ENCODE measurements at places on chromosomes 16 and 17.

DNA sequence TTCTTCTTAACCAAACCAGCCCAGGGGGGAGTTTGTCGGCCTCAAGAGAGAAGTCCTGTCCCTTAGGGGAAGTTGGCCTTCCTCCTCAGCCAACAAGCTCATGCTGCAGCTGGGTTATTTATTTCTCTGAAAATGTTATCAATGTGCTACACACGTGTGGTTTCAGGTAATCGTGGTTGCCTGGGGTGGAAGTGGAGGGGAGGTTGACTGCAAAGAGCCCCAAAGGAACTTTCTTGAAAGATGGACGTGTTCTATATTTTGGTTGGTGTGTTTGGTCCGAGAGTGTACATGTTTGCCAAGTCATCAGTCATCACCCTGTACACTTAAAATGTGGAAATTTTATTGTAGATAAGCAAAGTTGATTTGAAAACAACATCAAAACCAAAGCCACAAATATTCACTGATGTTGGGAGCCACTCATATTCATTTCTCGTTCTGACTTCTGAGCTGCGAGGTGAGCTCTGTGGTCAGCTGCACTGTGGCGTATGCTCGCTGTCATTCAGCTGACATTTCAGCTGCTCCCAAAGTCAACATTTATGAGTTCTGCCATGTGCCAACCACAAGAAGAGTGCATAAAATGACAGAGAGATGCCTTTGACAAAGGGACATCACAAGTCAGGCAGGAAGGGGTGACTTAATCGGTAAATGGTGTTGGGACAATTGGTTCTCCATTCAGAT lies 26.5 kb upstream of the ADGRG1 start:
- DNase-seq: no peak

DNA sequence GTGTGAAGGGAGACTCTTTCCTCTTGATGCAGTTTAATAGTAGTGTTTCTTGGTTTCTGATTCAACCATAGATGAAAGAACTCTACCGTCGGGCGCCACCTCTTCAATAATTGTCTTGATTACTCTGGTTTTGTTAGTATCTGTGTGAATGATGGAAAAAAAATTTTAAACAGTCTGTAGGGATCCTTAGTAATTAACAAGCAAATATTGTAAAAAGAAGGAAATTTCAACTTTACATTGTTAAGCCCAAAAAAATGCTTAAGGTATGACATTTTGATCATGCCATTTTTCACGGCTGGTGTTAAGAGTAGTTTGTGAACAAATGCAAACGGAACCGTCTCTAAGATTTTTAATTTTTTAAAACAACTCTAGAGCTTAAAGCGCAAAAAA lies 4.1 kb downstream of the KRT10 start:
- no peak for DNase-seq

DNA sequence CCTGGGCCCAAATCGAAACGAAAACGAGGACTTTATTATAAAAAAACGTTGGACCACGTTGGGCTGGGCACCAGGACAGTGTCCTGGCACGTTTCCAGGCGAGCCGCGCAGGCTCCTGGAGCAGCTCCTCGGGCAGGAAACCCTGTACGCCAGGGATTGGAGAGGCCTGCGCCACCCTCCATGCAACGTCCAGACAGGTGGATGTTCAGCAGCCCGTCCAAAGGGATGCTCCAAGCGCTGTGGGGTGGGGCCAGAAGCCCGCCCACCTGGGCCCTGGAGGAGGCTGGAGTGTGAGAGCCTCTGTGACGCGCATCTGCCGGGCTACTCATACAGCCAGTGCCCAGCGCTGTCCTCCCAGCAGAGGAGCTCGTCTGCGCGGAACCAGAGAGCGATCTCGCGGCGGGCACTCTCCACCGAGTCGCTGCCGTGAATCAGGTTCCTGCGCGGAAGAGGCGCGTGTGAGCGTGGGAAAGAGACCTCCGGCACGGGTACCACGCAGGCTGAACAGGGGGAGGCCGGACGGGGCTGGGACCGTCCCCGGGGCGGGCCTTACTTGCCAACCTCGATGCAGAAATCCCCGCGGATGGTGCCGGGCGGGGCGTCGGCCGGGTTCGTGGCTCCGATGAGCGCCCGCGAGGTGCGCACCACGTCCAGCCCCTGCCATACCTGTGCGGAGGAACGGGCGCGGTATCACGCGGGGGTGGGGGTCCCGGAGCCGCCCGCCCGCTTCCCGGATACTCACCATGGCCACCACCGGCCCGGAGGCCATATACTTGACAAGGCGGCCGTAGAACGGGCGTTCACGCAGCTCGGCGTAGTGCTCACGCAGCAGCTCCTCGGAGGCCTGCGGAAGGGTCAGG lies 785 bp downstream of the NME3 start:
- no peak for DNase-seq

DNA sequence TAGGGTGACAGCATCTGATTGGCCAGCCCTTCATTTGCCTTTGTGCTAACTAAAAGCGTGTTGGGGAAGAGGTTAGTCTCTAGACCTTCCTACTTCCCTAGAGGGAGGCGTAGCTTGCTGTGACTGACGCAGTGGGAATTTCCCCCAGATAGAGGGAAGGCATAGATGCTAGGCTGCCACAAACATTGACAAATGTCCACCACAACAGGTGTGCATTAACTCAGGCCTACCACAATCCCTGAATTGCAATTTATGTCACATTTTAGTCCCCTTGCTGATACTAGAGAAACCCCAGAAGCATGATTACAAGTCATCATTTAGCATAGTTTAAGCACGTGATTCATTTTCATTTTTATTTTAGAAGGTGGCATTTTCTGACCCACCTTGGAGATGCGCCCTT lies 76.3 kb upstream of the WSB1 start:
- DNase-seq: no peak

DNA sequence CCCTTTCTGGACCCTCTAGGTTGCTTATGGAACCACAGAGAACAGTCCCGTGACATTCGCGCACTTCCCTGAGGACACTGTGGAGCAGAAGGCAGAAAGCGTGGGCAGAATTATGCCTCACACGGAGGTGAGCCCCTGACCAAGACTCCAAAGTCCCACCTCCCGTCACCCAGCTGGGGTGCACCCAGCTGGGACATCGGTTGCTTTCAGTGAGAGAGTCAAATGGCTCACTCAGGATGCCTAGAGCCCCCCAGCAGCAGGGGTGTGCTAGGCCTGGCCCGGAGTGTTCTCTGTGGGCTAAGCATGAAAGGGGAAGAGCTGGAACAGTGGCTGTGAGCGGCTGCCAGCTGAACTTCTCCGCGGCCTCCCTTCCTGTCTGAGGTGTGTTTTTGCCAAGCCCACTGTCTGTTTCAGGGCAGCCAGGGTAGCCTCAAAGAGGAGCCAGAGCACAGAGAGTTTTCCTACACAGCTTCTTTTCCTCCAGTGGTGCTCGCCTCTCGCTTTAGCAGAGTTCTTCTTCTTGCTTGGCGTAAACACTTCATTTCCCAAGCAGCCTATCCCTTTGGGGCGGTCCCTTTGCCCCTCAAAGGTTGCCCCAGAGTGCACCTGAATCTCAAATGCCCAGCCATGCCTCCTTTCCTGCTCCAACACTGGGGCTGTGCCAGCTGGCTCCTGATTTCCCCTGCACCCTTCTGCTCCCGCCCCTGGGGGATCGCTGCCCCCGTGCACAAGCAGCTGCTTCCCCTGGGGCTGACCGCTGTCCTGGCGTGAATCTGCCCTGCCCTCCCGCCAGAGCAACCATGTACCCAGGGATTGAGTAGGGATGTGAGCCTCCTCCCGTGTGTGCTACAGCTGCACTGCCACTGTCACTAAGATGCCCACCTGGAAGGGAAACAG lies 2.6 kb upstream of the CHAD start:
- DNase-seq: no peak
